ENCODE measurements at places on chromosomes 2 and 18.
A peak's percentile ranks its signal among the peaks of the same experiment; 100 is the strongest.

- DNase-seq, result no peak
Observed at GRCh38 chr18:7624697-7625096, 57.6 kb downstream of the PTPRM start.

DNA sequence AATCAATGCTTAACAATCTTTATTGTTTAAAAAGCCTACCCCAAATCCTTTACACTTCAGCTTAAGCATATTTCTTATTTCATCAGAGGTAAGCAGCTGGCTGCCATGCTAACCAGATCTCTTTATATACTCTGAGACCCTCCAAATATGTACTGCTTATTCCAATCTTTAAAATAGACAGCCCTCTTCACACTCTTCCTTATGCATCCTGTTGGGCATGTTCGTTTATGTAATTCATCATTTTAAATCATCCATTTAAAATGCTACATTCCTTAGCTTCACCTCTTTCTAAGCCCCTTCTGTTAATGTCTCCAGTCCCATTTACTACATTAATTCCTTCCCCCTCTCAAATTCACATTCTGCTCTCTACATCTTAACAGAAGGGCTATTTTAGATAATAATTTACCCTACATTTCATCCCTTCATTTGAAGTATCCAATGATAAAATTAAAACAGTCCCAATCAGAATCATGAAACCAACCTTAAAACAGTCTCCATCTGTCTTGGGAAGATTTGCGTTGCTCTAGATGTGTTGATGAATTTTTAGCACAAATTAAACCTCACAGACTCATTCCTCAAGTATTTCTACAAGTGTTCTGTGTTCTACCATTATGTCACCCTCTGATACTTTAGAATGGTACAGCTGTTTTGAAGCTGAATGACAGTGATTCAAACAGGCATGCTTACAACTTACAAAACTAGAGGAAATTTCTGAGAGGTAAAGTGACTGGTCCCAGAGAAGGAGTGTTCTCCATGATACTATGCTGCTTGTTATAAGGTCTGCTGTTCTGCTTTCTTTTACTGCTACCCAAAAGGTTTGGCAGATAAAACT lies 59.1 kb downstream of the ZNF385B start:
- DNase-seq, result no peak

- no peak for DNase-seq
Observed at GRCh38 chr2:144415386-144415785, 104.5 kb downstream of the ZEB2 start.

DNA sequence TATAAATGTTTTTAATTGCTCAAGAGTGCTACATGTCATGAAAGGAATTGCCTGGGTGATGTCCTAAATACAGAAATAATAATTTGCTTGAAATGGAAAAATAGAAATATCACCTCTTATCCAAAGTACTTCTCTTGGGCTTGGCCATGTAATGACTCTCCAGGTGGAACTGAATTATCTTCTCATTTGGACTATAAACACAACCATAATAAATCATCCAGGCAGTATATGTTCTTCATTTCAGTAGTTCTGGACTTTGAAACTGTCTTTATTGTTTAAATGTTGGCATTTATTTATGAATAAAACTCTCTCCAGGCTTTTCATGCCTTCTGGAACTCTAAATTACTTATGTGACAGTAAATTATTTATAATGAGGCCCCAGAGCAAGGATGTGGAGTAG lies 40.5 kb downstream of the OXER1 start:
- no peak for DNase-seq

GRCh38 chr2:65500310-65501040 lies 68.1 kb upstream of the SPRED2 start:
- DNase-seq, result no peak

GRCh38 chr18:6627645-6628044 lies 101.9 kb upstream of the ARHGAP28 start:
- DNase-seq, result no peak

DNA sequence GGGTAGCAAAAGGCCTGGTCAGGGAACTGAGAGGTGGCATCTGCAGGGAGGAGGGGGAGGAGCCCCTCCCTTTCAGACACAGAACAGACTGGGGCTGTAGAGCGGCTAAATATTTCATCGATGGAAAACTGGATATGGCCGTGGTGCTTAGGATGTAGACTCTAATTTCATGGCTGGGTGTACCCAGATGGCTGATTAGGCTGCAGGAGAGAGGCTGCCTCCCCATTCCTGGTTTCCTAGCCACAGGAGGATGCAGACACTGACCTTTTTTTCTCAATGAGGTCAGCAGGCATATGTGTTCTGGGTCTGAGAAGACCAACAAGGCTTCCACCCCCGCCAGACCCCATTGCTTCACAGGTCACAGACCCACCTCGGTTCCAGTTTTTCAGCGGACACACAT lies 79.3 kb upstream of the STPG4 start:
- DNase-seq, result no peak

- no peak for DNase-seq
Observed at GRCh38 chr18:49177812-49178211, 227.0 kb upstream of the SMAD7 start.

- DNase-seq, result no peak
Observed at GRCh38 chr2:201220102-201220570, 37.2 kb downstream of the CASP10 start.

DNA sequence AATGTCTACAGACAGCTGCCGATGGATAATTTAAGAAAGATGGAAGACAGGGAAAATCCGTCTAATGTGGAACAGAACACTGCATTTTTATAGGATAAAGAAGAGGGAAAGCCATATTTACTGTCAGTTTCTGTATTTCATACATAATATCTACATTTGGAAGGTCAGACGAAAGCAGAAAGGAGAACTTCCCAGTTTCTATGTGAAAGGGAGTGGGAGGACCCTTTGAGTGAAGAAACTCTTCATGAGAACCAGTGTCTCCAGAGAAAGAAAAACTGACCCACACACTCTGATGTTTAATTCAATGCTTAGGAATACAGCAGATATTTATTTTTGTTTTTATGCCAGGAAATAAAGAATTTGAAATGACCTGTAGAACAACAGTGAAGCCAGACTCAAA lies 127.2 kb downstream of the CALCRL start:
- no peak for DNase-seq

GRCh38 chr2:170146784-170147183 lies 31.2 kb upstream of the MYO3B start:
- DNase-seq, result no peak

GRCh38 chr2:20675701-20676352 lies 8.9 kb downstream of the GDF7 start:
- DNase-seq, result peak; percentile 75

- no peak for DNase-seq
Observed at GRCh38 chr18:58139459-58140386, 95.7 kb downstream of the NEDD4L start.

DNA sequence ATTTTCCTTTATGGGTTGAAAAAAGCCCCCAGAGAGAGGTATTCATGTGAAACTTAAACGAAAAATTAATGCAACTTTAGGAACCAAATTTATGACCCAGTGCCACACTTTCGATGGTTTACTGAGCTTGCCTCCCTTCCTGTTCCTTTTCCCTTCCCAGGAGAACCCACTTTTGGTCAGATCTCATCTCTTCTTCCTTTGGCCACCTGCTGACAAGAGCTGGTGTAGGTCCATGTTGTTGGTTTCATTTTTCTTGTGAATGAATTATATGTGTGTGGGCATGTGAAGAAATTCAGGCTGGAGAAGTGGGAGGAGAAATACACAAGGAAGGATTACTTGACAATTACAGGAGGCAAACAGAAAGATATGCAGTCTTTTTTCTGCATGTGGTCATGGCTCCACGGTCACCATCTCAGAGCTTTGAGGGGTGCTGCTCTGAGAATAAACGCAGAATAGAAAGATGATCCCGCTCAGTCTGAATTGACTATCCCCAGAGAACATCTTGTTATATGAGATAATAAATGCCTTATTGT lies 111.3 kb upstream of the TCF4 start:
- no peak for DNase-seq

DNA sequence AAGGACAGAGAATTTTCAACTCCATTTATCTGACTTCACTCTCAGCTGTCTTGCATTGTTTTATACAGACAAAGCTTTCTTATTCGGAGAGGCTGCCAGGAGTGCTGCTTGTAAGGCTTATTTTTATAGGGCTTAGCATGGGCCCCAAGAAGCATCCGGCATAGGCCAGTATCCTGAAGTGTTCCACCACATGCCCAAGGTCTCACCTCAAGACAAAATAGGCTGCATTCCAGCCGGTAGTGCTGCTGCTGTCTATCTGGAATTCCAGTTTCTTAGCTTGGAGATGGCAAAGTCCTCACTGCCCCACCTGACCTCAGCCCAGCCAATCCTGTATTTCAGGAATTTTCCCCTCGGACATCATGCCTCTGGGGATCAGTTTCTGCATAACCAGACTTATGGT lies 47.6 kb upstream of the MCFD2 start:
- DNase-seq, result no peak

DNA sequence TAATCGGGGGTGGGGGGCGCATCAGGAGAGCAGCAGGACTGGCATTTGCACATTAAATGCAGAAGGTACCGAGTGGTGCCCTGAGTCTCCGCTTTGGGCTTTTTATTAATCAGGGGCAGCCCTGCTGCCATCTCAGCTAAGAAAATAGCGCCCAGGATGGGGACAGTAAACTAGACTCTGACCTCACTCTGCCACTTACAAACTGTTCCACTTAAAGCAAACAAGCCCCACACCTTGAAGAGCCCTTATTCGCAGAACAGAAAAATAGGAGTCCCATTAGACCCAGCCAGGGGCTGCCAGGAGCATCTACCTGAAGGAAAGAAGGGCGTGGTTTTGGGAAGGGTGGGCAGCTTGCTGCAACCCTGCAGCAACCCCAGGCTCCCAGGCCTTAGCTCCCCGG lies 165.3 kb downstream of the TNS1 start:
- no peak for DNase-seq

DNA sequence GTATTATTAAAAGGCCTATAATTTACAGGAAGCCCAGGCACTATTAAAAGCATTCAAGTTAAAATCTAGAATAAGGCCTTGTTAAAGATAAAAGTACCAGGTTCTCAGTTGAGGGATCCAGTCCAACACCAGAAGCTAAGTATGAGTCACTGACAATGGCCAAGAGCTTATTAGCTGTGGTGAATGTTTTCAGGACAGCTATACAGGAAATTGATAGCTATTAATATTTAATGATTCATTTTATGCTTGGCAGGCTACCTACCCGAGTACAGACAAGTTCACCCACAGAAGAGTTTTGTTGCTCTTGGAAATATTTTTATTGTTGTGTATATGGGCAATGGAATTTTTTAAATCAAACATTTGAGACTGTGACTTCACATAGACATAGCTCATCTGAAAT lies 729.6 kb upstream of the ZNF804A start:
- no peak for DNase-seq

Measured in left lobe of liver (tissue), 2 donors.